ENCODE measurements at places on chromosomes 3 and 15. TPM values are rescaled to one million over a fixed set of nuclear protein-coding genes. Genes with fewer than 3 reads are reported as not detected.

The MPI gene
- 43.7 TPM for total RNA-seq

The ST8SIA2 gene
- total RNA-seq, result not detected

The CLSTN2 gene
- total RNA-seq, result not detected

The WDR73 gene
- total RNA-seq, result 23.7 TPM
